ENCODE measurements at places on chromosomes 5 and 9. TPM values are rescaled to one million over a fixed set of nuclear protein-coding genes. Genes with fewer than 3 reads are reported as not detected.

DNA sequence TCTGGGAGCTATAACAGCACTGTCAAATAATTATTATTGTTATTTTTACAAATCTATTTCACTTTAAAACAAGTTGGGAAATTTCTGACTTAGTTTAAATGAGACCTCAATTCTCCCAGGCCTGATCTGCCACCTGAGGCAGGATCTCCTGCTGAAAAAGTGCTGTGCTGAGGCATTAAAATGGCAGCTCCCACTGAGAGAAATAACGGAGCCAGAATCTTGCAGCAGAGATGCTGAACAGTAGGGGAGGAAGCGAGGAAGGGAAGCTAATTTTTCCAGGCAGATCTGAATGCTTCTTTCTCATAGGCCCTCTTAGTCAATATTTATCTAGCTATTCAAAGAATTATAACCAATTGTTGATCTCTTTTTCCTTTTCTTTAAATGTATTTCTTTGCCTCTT, 196.3 kb downstream of the ZNF462 start:
- DNase-seq, result no peak

DNA sequence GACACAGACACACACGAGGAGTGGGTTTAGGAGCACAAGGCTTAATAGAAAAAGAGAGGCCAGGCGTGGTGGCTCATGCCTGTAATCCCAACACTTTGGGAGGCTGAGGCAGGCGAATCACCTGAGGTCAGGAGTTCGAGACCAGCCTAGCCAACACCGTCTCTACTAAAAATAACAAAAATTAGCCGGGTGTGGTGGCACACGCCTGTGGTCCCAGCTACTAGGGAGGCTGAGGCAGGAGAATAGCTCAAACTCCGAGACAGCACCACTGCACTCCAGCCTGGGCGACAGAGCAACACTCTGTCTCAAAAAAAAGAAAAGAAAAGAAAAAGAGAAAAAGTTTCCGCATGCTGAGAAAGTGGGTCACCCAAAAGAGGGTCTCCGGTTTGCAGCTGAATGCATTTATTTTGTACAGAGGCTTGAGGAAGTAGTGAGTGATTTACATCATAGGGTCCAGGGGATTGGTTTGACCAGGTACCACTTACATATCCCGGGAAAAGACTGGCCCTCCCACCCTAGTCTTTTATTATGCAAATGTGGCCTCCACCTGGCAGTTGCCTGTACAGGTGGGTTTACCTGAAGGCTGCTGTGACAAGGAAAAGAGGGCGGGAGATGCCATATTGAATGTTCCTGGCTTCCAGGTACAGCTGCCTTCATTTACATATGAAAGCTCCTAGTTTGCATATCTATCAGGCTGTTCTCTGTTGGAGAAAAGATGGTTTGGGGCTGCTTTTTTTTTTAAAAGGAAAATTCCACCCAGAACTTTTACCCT, 366.2 kb upstream of the GRAMD2B start:
- DNase-seq, result no peak

DNA sequence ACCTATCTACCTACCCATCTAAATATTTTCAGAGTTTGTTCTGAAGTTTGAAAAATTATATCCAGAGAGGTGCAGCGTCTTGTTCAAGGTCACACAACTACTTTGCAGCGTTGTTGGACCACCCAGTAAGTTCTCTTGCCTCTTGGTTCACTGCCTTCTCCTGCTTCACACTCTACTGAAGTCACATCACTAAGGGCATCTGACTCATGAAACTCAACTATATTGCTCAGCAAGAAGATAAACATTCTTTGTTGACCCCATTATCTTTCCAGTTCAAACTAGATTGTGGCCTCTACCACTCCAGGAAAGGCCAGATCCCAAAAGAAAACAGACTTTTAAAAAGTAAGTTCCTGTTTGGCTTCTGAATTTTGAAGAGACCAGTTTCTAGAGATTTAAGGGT, 326.9 kb downstream of the SLIT3 start:
- peak; percentile 85 for DNase-seq

- peak; percentile 25 for DNase-seq
Observed at GRCh38 chr5:91178461-91178860, 204.7 kb downstream of the ARRDC3 start.

- no peak for DNase-seq
Observed at GRCh38 chr5:132226516-132227234, 978 bp downstream of the P4HA2 start.

GRCh38 chr9:110048976-110049698, 158.8 kb downstream of the C9orf152 start:
- peak; percentile 79 for DNase-seq

GRCh38 chr9:127255692-127256091, 8.9 kb upstream of the GARNL3 start:
- DNase-seq, result no peak

DNA sequence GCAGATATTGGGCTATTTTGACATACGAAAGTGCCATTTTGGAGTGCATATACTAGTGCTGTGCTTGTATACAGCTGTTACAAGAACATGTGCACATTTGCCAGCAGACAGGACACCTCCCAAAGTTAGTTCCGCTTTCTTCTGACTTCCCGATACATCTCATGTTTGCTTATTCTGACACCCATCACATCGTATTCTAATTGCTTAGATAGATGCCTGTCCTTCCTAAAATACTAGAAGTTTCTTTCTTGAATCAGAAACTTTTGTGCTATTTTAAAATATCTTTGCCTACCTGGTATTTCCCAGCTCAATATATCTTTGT, 177.8 kb downstream of the TTLL11 start:
- no peak for DNase-seq

- no peak for DNase-seq
Observed at GRCh38 chr9:98660541-98660940, 48.2 kb downstream of the GABBR2 start.

GRCh38 chr9:120668399-120668798, 45.9 kb downstream of the MEGF9 start:
- no peak for DNase-seq

GRCh38 chr5:77669677-77670076, 31.2 kb upstream of the OTP start:
- DNase-seq, result no peak

DNA sequence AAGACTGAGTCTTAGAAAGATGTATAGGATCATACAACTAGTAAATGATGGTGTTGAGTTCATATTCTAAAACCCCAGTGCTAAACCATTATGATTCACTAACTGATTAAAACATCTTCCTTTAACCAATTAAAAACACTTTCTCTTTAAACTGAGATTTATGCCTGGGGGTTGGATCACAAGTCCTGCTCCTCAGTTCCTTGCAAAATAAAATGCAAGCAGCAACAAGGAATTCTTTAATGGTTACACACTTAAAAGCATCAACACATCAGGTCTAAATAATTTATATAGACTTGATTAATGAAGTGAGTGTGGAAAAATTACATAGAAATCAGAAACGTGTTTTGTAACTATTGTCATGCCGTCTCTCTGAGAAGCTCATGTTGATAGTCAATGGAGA, 189.2 kb downstream of the TARS1 start:
- no peak for DNase-seq

DNA sequence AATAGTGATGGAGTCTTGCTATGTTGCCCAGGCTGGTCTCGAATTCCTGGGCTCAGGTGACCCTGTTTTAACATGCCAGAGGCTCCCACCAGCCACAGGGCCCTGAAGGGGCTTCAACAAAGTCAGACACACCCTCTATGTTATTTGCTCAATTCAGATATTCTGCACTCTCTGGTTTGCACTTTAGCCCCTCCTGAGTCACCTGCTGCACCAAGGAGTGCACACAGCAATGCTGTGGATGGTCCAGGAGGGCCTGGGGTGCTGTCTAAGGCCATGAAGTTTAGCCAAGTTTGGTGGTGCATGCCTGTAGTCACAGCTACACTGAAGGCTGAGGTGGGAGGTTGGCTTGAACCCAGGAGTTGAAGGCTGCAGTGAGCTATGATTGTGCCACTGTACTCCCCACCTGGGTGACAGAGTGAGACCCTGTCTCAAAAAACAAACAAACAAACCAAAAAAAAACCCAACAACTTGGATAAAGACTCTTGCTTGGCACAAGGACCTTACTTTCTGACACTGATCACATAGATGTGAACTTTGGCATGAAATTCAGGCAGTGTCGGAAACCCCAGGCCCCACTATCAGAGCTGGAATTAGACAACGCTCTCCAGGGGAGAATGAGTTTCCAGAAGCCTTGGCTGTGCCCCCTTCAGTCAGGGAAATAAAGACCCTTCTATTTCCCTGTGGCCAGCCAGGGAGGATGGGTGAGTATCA, 39.7 kb upstream of the CDKN2AIPNL start:
- no peak for DNase-seq

DNA sequence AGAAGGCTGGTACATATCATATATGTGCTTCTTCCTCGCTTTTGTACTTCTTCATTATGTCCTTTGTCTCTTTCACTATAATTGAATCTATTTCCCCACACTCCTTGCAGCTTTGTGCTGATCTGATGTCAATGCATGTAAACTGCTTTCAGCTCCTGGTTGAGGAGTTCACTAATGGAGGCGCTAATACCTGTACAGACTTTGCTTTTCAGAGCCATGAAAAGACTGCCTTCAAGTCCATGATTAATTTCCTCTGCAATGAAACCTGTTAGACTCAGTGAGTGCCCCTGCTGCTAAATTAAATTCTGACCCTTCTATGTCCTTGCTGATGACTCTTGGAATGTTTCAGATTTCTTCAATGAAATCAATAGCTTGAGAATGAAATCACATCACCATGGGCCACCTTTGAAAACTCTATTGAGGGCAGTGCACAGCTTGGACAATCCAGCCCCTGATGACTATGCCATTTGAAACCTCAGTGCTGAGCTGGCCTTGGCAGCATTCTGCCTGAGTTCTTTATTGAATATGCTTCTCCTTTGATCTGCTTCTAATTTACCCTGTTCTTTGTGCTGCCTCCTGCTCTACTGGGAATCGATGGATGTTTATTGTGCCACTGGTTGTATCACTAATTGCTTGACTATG, 358.2 kb upstream of the DMAC1 start:
- DNase-seq, result no peak

DNA sequence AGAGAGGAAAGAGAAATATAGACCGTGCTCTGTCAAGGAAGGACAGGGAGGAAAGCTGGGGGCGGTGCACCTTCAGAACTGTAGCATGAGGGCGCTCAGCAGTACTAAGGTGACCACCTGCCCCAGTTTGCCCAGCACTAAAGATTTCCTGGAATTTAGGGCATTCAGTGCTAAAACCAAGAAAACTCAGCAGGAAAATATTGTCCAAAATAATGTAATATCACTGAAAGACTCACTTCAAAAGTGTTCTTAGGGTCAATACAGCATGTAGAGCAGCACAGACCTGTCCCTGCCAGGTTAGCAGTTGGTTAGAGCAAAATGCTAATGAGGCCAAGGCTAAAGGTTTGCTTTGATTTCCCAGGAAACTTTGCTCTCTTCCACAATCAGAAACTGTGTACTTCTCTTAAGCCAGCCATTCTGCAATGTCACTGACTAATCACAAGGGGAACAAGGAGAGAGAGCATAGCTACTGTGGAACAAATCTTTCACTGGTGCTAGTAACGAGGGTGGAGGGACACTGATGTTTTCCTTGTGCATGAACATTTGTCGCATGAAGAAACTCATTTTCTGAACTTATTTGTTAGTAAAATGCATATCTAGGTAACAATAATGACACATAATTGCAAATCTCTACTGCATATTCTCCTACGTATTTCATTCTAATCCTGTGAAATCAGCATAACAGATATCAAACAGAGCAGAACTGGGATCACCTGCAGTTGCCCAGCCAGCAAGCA, 53.0 kb upstream of the GRAMD2B start:
- peak; percentile 60 for DNase-seq

- peak; percentile 94 for DNase-seq
Observed at GRCh38 chr9:34403554-34404380, 27.1 kb upstream of the MYORG start.

- DNase-seq, result peak; percentile 95
Observed at GRCh38 chr5:149632311-149633251, 51.3 kb downstream of the ARHGEF37 start.

GRCh38 chr9:136111190-136111589, 7.5 kb downstream of the TMEM250 start:
- DNase-seq, result no peak

DNA sequence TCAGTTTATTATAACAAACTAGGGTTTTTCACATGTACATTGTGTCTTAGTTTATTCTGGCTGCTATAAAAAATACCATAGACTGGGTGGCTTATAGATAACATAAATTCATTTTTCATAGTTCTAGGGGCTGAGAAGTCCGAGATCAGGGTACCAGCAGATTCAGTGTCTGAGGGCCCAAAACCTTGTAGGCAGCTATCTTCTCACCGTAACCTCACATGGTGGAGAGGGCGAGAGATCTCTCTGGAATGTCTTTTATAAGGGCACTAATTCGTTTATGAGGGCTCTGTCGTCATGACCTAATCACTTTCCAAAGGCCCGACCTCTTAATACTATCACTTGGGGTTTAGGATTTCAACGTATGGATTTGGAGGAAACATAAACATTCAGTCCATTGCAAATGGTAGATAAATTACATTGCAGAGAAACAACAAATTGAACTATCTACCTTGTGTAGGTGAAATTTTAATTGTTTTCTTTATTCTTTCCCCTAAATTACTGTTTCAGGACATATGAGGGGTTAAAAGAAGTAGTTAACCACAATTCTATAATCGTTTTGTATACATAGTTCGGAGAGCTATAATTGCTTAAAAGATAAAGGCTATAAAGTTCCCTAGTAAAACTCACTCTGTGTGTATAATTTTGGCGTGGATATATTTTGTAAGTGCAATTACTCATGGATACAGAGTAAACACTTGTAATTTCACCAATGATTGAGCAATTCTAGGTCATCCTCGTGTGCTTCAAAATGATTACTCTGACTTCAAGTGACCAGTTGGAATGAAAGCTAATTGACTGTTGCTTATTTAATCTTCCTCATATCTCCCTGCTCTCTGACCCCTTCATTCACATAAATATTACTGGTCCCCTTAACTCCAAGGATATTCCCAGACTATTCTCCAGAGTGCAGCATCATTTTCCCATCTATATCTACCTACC, 247.5 kb upstream of the TMEM161B start:
- no peak for DNase-seq

DNA sequence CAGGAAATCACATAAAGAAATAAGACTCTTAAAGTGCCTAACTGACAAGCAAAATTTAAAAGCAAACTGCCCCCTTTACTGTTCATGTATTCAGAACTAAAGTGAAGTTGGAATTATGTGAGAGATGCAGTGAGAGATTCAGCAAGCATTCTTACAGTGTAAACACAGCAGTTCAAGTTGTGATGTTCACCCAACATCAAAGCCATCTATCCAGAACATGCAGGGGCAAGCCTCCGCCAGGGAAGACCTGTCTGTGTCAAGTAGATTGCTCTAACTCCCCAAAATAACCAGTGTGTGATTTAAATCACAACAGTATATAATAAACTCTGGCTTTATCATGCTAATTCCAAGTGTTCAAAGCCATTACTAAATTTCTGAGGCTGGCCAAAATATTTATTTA, 233.3 kb downstream of the BNC2 start:
- DNase-seq, result no peak

SPACA9 gene
- total RNA-seq, result 3.6 TPM

LPAR1 gene
- total RNA-seq, result 119 TPM

CCL21 gene
- not detected for total RNA-seq

SLC36A2 gene
- total RNA-seq, result not detected

UBE2QL1 gene
- 0.29 TPM for total RNA-seq

HMMR gene
- total RNA-seq, result 2.9 TPM

GAS1 gene
- 107 TPM for total RNA-seq

SOHLH1 gene
- not detected for total RNA-seq

SUSD1 gene
- total RNA-seq, result 13.3 TPM

KIF4B gene
- total RNA-seq, result not detected

NSMF gene
- total RNA-seq, result 19.2 TPM

PCDHGB3 gene
- total RNA-seq, result 6.2 TPM

SPATA31E1 gene
- total RNA-seq, result not detected

FOXD1 gene
- total RNA-seq, result 17.0 TPM

RELL2 gene
- total RNA-seq, result 5.1 TPM

Data from osteoblast (primary cell).